Stomach (tissue), 19 donors: ENCODE measurements at places on chromosomes 12 and 14.

GRCh38 chr12:43969882-43970281, 134.0 kb downstream of the TMEM117 start:
- no peak for DNase-seq

DNA sequence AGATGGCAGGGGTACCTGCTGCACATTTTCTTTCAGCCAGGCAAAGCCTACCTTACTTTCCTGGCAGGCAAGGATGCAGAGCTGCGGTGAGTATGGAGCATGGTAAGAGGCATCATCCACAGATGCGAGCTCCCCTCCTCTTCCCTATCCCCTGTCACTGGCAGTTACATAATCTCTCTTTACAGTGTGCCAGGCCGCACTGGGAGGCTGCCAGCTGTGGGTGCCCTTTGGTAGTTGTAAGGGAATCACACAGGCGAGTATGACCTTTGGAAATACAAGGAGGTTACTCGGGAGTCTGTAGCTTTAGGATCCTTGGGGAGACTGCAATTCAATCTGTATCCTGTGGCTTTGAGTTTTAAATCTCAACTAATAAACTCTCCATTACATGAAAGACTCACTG, 132.5 kb downstream of the KTN1 start:
- no peak for DNase-seq

GRCh38 chr12:120783197-120783596, 57.6 kb downstream of the ACADS start:
- DNase-seq, result no peak

DNA sequence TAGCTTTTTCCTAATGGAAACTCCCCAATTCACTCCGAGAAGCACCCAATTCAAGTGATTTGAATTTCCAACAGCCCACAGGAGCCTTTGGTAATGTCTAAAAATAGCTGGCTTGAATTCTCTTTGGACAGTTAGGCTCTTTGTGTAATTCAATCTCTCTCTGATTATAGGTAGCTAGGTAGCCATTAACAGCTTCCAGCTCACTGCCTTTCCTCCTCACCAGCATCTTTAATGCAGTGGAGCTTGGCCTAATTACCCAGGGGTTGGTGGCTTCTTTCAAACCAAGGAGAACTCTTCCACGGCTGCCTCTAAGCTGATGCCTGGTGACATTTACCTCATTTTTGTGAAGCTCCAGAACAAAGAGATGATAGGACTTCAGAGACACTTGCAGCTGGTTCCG, 86.4 kb downstream of the WSCD2 start:
- DNase-seq, result peak; percentile 15

DNA sequence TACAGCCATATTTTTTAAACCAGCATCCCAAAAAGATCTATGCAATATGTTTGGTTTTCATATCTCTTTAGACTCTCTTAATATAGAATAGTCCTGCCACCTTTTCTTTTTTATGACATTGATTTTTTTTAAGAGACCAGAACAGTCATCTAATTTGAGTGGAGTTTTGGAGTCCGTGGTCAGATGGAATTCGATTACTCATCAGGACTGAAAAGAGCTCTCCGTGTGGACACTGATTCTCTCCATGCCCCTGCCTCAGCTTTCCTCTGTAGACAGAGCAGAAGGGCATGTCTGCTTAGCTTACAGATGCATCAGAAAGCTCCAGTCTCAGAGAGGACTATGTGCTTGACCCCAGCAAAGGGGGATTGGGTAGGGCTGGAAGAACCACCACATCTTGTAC, 27.8 kb downstream of the SMCO2 start:
- no peak for DNase-seq

DNA sequence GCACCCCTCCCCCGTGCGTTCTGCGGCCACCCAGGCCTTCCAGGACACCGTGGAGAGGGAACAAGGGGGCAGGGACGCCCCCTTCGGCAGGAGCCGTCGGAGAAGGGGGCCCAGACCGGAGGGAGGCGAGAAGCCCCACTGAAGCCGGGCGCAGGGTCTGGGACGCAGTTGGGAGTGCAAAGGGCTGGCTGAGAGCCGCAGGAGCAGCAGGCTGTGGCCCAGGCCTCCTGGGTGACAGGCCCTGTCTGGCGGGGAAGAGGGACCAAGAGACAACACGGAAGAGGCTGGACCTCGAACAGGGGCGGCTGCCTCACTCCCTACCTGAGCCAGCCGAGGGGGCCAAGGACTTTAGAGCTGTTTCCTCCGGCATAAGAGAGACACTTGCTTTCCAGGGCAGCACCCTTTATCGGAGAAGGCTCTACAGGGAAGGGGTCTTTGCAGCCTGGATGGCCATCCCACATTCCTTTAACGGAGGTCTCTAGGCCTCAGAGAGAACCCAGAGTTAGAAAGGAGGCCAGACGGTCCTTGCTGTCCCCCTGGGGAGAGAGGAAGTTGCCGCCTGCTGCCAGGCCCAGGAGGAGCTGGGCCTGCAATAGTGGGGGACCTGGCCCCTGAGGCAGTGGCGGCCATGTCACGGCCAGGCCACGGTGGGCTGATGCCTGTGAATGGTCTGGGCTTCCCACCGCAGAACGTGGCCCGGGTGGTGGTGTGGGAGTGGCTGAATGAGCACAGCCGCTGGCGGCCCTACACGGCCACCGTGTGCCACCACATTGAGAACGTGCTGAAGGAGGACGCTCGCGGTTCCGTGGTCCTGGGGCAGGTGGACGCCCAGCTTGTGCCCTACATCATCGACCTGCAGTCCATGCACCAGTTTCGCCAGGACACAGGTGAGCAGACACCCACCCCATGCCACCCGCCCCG, 1.3 kb downstream of the DTX1 start:
- no peak for DNase-seq

- no peak for DNase-seq
Observed at GRCh38 chr14:65794674-65795279, 382.2 kb downstream of the FUT8 start.

GRCh38 chr12:58051378-58051777, 110.0 kb downstream of the ATP23 start:
- DNase-seq, result no peak

GRCh38 chr14:58298477-58299400, at the start of gene ARID4A:
Gene ARID4A (plus strand): TSS chr14:58298555. CDS start chr14:58299855, 1,300 bp downstream.
- peak; percentile 87 for DNase-seq

DNA sequence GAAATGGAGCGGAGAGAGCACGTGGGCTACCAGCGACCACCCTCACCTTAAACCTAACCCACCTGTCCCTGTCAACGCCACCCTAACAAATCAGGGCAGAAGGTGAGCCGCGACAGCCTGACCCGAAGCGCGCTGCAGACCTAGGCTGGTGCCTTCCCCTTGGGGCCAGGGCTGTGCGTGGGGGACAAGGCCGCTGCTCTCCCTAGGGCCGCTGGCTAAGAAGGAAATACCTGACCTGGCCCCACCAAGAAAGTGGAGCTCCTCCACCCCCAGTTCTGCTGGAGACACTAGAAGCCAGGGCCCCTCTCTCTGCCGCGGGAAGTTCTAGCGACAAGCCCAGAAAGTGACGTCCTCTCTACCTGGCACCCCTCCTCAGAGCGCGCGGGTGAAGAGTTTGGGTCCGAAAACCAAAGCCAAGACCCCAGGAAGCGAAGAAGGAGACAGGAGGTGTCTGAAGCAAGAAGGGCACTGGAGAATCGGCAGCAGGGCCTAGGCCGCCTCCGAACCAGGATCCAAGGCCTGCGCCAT, 7.5 kb downstream of the SIX1 start:
- no peak for DNase-seq

GRCh38 chr12:76041406-76041805, 9.8 kb upstream of the PHLDA1 start:
- DNase-seq, result no peak

DNA sequence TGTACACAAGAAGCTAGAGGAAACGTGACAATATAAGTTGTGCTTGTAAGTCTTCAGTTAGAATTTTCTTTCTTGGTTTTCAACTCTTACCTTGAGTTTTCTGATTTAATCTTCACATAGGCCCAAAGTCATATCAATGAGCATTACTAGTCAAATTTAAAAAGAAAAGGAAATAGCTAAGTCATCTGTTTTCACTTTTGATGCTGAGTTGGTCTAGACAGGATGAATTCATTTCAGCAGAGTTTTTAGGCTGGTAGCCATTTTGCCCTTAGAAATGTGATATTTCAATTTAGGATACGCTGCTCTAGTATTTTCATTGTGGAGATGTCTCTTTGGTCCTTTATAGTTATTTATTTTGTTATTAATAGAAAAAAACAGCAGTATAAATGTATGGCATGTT, 44.6 kb upstream of the KRAS start:
- DNase-seq, result no peak

- no peak for DNase-seq
Observed at GRCh38 chr14:65471038-65471878, 58.7 kb downstream of the FUT8 start.

DNA sequence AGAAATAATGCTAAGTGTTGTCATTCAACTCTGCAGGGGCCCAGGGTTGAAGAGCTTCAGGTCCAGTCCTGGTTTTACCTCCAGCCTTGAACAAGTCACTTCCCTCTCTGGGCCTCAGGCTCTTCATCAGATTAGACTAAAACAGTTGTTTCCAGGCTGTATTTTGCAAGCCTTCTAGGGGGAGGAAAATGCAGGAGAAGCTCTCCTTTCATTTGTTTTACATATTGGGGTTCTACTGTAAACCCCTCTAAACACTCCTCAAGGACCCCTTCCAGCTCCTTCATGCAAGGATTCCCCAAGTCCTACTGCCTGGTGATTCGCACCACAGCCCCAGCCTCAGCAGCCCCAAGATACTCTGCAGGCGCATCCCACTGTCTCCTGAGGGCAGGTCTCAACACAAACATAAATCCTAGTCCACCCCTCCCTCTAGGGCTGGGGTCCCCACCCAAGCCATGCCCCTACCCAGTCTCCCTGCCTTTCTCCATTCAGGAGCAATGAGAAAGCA, 2.7 kb downstream of the SDR9C7 start:
- DNase-seq, result no peak

DNA sequence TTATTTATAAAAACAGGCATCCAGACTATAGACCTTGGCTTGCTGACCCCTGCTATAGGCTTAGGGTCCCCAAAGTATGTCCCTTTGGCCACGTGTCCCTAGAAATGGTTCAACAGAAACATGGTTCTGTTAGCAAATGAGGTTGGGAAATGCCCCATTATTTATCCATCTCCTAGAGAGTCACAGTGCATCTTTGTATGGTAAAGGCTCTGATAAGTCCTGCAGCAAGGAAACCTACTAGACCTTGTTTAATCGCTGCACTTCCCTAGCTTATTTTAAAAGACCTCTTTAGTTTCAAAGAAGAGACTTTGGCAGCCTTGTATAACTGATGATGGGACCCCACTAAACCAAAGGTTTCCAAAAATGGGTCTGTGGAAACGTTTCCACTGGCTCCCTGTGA, 471.5 kb downstream of the MED13L start:
- no peak for DNase-seq

- DNase-seq, result peak; percentile 71
Observed at GRCh38 chr14:34051966-34052657, 101.2 kb upstream of the EGLN3 start.

- no peak for DNase-seq
Observed at GRCh38 chr14:92887157-92887556, 35.8 kb upstream of the CHGA start.

- DNase-seq, result no peak
Observed at GRCh38 chr14:88476825-88477224, 78.0 kb downstream of the PTPN21 start.

DNA sequence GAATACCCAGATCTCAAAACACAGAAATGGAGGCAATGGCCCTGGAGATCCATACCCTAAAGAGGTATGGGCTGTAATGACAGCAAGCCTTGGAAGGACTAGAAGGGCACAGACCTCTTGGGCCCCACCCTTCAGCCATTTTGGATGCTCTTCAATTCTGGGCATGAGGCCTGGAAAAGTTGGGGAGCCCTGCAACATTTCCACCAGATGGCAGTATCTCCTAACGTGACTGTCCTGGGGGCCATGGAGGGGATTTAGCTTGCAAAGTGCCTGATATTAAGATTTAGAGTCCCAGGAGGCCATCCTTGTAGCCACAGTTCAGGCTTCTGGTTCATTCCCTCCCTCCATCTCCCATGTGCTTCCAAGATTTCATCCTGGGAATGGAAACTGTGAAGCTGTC, 30.2 kb downstream of the KCNA5 start:
- DNase-seq, result no peak

- DNase-seq, result no peak
Observed at GRCh38 chr12:52523824-52524223, 3.6 kb upstream of the KRT5 start.

DNA sequence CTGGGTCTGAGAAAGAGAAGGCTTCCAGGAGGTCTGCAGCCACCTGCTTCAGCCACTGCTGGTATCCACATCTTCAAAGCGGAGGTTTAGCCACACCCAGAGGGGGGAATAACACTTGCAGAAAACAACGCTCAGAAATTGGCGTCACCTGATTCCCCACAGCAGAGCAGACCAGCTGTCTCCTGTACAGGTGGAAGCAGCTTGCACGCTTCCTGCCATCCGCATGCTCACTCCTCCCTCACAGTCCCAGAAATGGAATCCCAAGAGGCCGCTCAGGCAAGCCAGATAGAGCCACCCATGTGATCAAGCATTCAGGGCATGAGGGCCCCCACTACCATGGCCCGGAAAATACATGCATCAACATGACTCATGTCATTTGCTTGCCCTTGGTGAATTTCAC, 112.2 kb upstream of the DIO3 start:
- DNase-seq, result no peak

- no peak for DNase-seq
Observed at GRCh38 chr14:85313560-85314207, 216.3 kb upstream of the FLRT2 start.

GRCh38 chr12:88243982-88244381, 101.9 kb downstream of the TMTC3 start:
- no peak for DNase-seq

DNA sequence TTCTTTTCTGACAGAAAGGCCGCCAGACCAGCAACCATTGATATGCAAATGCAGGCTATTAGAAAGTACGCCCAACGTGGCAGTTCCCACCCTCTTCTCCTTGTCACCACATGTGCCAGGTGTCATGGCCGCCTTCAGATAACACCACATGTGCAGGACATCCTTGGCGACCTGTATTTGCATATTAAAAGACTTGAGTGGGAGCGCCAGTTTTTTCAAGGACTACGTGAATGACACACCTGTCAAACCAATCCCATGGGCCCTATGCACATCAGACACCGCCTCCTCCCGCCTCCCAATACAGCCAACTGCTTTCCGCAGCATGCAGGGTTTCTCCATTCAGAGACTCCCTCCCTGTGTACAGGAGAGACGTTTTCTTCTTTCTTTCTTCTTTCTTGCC, 318.6 kb upstream of the FAR2 start:
- no peak for DNase-seq

DNA sequence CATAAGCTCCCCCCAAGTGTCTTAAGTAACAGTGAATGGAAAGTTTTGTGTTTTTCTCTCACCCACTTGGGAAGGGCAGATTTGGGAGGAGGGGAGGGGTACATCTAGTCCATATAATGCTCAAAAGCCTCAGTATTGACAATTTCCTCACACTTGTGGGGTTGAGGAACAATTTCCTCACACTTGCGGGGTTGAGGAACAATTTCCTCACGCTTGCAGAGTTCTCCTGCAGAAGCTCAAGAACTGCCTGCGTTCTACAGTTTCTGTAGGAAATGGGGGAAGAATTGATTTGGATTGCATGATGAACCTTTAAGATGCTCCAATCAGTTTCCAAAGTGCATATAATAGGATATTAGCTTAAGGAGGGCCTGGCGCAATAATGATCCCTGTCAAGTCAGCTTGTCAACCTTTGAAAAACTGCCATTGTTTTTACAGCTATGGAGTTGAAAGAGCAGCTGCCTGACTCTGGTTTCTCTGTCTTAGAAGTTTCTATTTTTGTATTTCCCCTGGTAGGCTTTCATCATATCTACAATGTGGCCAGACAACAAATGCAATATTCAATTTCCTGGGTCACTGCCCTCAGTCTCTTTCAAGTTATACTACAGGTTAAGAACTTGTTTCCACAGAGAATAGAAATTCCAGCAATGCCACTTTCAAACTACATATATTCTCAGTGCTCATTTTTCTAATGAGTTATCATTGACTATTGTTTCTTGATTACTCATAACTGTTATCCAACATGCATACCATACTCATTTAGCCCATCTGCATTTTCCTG, 66.5 kb downstream of the PLEKHG7 start:
- no peak for DNase-seq
